ENCODE measurements at places on chromosomes 4 and X.

DNA sequence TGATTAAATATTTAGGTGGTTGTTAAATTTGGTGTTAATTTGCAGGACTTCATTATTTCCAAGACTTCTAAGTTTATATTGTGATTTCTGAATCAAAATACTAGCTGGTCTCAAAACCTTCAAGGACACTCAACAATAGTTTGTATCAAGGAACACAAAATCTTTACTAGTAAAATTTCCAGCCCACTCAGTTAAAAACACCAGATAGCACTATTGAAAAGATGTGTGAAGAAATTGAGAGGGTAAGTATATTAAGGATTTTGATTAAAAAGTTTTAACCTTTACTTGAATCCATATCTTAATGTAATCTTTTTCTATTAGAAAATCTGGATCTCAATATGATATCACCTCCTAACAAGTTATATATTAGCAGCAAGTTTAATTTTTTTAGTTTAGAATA is 89.3 kb upstream of the UGT8 start:
- DNase-seq: no peak

DNA sequence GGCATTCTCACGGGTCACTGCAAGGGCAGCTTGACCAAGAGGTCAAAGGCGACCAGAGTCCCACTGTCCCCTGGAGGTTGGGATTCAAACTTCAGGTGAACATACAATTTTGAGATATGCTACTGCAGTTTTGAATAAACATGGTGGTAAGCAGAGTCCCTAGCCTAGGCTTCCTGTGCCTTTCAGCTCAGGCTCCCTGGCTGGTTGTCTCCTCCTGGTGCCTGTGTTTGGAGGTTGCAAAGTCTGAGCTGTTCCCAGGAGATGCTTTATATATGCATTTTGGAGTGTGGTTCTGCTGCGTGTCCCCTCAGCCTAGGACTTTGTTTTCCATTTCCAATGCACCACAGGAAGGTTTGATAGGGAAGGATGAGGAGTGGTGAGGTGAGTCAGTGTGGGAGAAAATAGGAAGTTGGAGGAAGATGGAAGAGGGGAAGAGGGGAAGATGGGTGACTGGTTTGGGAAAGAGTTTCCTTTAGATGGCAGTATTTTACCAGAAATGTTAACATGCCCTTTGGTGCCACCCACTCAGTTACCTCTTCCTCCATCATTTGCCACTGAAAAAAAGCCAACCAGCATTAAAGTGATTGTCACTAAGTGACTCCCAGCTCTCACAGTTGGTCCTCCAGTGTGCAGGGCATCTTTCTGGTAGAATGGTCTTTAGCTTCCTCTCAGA is 211.7 kb upstream of the AGTR2 start:
- DNase-seq: no peak

- DNase-seq: no peak
Observed at GRCh38 chr4:163776957-163777356, 282.5 kb downstream of the TMA16 start.

- no peak for DNase-seq
Observed at GRCh38 chr4:155975511-155975910, 21.8 kb upstream of the CTSO start.

GRCh38 chr4:27908356-27908755 is 1047.7 kb downstream of the STIM2 start:
- no peak for DNase-seq

- no peak for DNase-seq
Observed at GRCh38 chrX:119648421-119648775, 42.2 kb upstream of the NKRF start.

- DNase-seq: no peak
Observed at GRCh38 chr4:125062115-125063050, 252.4 kb upstream of the FAT4 start.

Measured in DMS79 (cell line).